NCI-H524 treated with DMSO at 0.1 percent for 48 hours (cell line): ENCODE measurements at places on chromosomes 1 and 21.

- DNase-seq = no peak
Observed at GRCh38 chr1:65804584-65804983, 11.9 kb downstream of the PDE4B start.

DNA sequence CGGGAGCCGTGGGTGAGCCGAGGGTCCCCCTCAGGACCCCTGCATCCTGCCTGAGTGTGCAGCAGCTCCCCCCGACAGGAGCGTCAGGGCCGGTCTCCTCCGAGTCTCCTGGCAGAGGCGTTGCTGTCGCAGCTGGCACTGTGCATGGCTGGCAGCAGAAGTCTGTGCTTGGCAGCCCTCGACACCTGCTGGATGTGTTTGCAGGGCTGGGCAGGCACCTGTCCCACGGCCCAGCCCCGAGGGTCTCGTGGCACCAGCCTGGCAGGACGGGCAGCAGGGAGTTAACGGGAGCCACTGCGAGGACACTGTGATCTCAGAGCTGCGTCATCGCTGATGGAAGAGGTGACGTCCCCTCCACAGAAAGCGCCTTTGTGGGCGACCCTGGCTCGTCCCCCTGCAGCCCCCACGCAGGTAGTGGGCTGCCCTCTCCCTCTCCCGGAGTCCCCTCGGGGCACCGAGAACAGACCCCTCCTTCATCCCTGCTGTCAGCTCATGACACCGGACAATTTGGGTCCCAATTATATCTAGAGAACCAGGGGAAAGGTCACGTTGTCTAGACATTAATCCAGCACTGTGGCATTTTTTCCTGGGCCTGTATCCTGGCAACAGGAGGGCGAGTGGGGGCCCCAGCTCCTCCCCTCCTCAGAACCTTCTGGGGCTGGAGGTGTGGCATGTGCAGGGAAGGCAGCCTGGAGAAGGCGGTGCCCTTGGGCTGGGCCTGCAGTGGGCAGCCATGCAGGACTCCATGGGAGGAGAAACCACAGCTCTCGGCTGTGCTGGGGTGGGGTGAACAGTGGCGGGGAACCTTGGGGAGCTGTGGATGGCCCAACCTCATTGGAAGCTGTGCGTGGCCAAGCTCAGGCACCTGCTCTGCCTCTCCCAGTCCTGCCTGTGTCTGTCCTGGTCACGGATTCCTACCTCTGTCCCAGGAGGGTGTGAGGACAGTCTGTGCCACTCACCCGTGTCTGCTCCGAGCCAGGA is 15.4 kb downstream of the COL18A1 start:
- no peak for DNase-seq

- no peak for DNase-seq
Observed at GRCh38 chr1:205301205-205301821, 20.2 kb downstream of the NUAK2 start.

DNA sequence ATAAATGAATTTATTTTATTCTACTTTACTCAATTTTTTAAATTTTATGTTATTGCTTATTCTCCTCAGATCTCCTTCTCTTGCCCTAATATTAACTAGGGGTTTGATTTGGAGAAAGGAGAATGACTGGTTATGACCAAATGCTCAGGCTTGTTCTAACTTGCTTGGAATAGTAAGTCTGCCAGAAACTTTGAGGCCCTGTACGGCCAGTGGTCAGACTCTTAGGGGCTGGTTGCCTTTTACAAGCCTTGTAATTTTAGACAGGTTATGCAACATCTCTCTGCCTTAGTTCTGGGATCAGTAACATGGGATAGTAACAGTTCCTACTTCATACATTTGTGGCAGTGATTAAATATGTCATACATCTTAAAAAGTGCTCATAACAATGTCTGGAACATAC is 279.5 kb downstream of the DUSP10 start:
- DNase-seq = no peak

DNA sequence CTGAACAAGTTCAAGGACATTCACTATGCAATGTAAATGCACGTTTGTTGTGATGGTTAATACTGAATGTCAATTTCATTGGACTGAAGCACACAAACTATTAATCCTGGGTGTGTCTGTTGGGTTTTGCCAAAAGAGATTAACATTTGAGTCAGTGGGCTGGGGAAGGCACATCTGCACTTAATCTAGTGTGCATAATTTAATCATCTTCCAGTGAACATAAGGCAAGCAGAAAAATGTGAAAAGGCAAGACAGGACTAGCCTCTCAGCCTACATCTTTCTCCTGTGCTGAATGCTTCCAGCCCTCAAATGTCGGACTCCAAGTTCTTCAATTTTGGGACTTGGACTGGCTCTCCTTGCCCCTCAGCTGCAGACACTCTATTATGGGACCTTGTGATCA is 40.1 kb downstream of the PRPF38A start:
- no peak for DNase-seq

- no peak for DNase-seq
Observed at GRCh38 chr1:64683419-64683818, 61.5 kb upstream of the RAVER2 start.

- no peak for DNase-seq
Observed at GRCh38 chr1:207644166-207644851, 624 bp upstream of the CR1L start.

- no peak for DNase-seq
Observed at GRCh38 chr1:161073474-161074121, 3.9 kb upstream of the ARHGAP30 start.

GRCh38 chr1:100649146-100649545 is 70.4 kb upstream of the VCAM1 start:
- no peak for DNase-seq

- no peak for DNase-seq
Observed at GRCh38 chr1:38250356-38250755, 203.8 kb upstream of the POU3F1 start.

GRCh38 chr1:14363036-14363590 is 235.4 kb upstream of the KAZN start:
- DNase-seq = no peak

- DNase-seq = no peak
Observed at GRCh38 chr1:114108751-114109255, 44.9 kb downstream of the SYT6 start.

DNA sequence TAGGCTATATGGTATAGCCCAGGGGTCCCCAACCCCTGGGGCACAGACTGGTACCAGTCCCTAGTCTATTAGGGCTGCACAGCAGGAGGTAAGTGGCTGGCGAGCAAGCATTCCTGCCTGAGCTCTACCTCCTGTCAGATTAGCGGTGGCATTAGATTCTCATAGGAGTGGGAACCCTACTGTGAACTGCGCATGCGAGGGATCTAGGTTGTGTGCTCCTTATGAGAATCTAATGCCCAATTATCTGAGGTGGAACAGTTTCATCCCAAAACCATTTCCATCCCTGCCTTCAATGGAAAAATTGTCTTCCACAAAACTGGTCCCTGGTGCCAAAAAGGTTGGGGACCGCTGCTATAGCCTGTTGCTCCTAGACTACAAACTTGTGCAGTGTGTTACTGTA is 22.8 kb upstream of the ZBTB8A start:
- no peak for DNase-seq

DNA sequence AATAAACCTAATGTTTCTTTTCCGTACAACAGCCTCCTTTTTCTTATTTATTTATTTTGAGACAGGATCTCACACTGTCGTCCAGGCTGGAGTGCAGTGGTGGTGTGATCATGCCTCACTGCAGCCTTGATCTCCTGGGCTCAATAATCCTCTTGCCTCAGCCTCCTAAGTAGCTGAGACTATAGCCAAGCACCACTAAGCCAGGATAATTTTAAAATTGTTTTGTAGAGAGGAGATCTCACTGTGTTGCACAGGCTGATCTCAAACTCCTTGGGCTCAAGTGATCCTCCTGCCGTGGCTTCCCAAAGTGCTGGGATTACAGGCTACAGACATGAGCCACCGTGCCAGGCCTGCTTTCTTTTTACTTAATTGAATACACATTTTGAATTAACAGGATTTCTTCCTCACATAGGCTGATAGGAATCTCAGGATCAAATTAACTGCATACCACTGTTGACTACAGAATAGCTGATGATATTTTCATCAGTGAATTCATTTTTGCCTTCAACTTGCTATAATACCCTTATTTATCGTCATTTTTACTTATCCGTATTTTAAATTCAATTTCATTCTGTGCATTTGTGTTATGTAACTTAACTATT is 2010.5 kb downstream of the NCAM2 start:
- no peak for DNase-seq

- DNase-seq = no peak
Observed at GRCh38 chr1:1114431-1114830, 1.5 kb downstream of the C1orf159 start.

GRCh38 chr1:226884966-226885820 is 14.8 kb downstream of the PSEN2 start:
- DNase-seq = peak; percentile 43

DNA sequence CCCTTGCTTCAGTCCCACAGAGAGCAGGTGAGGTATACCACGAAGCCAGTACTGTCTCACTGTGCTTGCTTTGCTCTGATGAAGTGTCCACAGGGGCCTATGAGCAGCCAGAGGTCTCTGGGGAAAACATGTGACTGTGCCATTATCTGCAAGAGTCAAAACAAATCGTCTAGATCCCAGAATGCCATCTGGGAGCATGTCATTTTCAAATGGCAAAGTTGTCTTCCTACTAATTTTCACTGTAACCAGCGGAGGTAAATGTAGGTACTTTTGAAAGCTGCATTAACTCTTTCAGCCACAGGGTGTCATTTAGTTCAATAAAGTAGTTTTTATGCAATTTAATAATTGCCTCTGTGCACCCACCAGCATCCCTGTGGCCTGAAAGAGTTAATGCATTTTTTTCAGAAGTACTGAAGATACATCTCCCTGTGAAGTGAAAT is 173.6 kb upstream of the SGIP1 start:
- DNase-seq = peak; percentile 70

GRCh38 chr1:74236440-74236839 is 1.3 kb downstream of the TNNI3K start:
- DNase-seq = no peak

GRCh38 chr1:113714606-113715269 is 44.5 kb downstream of the PHTF1 start:
- no peak for DNase-seq

DNA sequence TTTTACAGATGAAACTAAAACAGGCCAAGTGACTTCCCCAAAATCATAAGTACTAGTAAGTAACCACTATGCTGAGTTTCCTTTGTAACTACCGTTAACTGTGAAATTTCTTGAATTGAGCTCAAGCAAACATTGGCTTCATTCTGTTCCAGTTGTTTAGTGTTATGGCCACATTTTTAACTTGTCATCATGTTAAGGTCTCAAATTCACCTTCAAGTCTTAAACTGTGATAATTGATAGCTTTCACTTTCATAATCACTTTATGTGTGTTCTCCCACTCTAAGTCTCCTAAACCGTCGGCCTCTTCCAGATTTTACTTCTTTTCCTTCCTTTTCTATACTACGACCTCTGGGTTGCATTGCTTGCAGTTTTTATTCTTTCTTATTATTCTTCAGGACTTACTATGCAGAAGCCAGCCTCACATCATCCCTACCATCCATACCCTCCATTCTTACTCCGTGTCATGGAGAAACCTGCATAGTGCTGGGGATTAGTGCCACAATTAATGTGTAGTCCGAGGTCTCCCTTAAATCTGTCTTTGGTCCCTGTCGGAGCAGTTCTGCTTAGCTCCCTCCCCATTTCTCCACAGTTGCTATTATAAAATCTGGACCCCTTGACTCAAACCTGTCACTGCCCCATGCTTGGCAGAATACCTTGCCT is 5.8 kb downstream of the KIF1B start:
- DNase-seq = no peak

GRCh38 chr1:182195733-182196132 is 134.2 kb upstream of the ZNF648 start:
- DNase-seq = no peak

DNA sequence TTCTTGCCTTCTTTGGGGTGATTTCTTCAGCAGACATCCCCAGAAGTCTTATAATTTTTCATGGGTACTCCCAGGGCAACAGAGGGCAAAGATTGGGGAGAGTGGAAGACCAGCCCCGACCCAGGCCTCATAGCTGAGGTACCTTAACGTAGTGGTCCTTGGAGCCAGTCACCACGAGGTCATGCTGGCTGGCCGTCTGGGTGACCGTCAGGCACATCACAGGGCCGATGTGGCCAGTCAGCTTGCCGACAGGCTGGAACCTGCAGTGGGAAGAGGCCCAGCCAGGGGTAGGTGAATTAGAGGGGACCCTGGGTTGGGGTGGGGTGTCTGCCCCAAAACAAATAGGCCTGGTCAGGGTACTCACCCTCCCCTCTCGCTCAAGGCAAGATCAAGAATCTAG is 46.9 kb downstream of the KIF21B start:
- no peak for DNase-seq

DNA sequence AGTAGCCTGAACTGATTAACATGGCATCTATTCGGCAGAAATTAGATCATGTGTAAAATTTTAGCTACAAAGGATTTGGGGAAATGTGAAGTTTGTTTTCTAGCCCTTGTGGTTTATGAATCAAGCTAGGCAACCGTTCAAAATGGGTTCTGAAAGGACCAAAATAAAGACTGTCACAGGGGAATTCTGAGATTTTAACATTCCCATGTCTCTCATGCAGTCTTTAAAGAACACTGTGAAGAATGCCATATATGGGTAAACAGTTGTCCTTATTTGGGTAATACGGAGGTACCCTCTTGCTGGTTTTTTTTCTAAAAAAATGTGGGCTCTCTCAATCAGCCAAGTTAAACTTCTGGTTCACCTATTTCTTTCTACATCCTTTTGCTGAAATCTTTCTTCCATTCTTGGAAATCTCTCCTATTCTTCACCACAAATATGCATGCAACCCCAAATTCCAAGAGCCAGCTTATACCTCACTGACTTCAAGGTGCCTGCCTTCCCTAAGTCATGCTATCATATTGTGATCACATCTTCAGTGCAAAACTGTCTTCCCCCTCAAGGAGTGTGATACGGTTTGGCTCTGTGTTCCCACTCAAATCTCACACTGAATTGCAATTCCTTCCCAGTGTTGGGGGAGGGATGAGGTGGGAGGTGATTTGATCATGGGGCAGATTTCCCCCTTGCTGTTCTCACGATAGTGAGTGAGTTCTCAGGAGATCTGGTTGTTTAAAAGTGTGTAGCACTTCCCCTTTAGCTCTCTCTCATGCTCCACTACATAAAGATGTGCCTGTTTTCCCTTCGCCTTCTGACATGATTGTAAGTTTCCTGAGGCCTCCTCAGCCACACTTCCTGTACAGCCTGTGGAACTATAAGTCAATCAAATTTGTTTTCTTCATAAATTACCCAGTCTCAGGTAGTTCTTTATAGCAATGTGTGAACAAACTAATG is 308.7 kb downstream of the TTLL7 start:
- DNase-seq = no peak
